BJ (cell line): ENCODE measurements at places on chromosomes 3 and 15.

- no peak for DNase-seq
These were observed 85.6 kb upstream of the IQSEC1 start for GRCh38 chr3:13158871-13159270.

DNA sequence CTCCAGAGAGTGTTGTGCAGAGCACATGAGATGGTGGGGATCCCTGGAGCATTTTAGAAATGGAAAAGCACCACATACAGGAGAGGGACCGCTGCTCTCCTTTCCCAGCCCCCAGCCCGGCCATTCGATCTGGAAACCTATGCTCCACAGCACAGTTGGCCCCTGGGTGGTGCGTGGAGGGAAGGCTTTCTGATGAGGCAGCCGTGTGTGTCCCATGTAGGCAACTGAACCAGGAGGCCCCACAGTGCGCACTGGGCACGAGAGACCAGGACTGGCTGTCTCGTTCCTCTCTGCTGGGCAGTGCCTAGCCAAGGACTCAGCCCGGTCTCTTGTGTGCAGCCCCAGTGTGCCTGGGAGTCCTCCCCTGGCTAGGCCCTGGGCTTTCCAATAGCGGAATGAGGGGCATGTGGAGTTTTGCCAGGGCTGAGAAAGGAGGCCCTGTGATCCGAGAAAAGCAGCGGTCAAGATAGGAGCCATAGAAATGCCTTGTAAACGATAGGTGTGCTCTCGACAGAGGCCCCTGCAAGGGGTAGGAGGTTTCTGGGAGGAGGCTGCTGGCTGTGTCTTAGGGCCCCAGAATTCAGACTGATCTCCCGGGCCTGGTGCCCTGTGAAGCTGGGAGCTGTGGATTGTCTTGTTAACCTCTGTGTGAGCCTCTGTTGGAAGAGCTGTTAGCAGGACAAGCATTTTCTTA, 39.0 kb downstream of the CHDH start:
- DNase-seq = no peak

DNA sequence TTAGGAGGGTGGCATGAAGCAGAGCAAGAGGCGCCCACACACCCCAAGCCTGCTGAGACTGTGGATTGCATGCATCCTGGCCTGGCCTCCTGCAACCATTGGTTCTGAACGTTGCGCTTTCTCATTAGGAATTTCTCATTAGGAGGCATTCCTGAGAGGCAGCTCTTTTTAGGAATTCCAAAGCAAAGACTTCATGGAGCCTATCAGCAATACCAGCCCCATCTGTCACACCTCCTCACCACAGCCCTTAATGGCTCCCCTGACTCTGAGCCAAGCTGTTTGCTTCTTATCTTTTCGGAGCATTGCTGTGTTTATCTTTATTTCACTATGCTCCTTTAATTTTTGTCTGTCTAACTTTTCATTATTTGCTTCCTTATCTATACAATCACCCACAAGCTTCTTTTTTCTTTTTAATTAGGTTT, 226.9 kb downstream of the CACNA2D3 start:
- no peak for DNase-seq

GRCh38 chr3:157220211-157220610, 60.3 kb upstream of the CCNL1 start:
- no peak for DNase-seq

DNA sequence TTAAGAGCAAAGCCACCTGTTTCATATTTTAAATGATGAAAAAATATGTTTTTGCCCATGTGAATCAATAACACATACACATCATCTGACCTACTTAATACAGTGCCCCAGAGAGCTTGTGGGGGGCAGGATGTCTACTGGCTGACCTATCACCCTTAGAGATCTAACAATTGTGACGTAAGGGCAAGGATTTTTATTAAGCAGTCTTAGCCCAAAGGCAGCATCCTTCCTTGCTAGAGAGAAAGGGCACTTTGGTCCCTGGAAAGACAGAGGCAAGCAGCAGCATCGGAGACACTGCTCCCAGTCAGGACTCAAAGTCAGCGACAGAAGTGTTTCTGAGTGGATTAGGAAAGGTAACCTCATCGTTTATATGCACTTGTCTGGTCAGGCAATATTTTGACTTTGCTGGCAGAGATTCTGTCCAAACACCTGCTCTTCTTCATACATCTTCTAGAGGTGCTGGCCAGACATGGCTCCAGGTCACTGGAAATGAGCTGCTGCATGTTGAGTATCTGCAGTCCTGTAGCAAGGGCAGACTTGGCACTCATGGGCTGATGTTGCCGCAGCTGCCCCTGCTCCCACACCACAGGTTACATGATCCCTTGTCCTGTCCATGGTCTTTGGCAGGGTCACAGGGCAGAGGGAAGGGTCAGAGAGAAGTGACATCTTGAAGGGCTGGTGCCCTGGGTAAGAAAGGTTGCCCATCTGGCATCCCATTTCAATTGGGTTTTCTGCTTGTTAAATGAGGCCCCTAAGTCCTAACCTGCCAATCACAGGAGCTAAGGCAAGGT, 1.8 kb downstream of the CXCR6 start:
- no peak for DNase-seq

DNA sequence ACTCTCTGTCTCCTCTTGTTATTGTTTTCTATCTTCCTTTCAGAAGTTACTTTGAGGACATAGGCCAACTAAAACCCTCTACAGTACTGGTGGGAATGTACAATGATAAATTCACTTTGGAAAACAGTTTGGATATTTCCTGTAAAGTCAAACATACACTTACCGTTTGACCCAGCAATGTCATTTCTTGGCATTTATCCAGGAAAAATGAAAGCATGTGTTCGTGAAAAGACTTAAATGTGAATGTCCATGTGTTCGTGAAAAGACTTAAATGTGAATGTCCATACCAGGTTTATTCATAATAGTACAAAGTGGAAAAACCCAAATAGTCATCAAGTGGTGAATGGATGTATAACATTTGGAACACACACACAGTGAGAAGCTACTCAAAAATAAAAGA, 361.5 kb upstream of the DPH6 start:
- DNase-seq = no peak
